NCI-H2107 (cell line): ENCODE measurements at places on chromosomes 6 and 20.
A peak's percentile ranks its signal among the peaks of the same experiment; 100 is the strongest.

- DNase-seq = no peak
These were observed 9.5 kb upstream of the SUPT3H start for GRCh38 chr6:45387236-45387635.

DNA sequence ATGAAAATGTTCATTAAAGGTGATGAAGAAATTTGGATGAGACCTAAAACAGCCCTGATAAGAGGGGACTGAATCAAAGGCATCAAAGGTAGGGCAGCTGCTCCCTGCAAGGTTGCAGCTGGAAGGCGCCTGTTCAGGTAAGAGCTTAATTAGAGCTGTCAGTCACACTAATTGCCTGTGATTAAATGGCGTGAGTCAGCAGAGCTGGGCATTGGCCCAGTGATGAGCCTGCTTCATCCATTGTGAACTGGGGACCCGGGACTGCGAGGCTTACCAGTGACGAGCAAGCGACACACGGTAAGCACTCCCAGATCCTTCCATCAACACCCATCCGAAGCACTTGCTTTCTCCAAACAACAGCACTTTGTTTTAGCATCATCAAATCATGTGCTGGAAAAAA lies 621.5 kb upstream of the CDH4 start:
- DNase-seq = peak; percentile 72

- no peak for DNase-seq
These were observed 61.0 kb upstream of the REV3L start for GRCh38 chr6:111543913-111544435.

DNA sequence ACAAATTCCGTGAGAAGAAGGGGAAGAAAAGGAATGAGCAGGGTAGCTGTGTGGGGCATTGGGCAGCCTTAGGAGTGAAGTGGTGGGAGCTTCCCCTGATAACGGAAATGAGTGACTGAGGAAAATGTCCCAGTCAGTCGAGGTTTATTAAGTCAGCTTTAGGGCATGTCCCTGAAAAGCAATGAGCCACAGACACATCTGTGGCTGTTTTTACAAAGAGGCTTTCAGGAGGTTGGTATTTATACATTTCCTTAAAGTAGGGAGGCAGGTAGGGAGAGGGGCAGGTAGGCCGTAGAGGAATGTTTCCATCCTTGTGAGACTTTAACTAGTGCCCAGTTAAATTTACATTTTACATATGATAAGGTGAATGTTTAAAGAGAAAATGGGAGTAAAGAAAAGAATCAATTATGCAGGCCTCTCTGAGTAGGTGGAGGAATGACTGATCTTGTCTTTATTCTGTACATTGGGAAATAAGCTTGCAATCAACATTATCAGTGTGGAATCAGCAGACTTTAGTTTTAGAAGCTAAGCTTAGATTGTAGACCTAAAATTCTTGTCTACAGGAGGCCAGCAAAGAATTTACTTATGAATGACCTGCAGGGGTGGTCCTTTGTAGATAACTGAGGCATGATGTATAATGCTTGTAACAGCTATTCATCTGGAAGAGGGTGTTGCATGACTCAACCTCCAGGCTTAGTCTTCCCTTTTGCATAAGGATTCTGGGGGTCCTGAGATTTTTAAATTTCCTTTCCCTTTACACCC lies 18.5 kb downstream of the SLC22A2 start:
- DNase-seq = no peak

DNA sequence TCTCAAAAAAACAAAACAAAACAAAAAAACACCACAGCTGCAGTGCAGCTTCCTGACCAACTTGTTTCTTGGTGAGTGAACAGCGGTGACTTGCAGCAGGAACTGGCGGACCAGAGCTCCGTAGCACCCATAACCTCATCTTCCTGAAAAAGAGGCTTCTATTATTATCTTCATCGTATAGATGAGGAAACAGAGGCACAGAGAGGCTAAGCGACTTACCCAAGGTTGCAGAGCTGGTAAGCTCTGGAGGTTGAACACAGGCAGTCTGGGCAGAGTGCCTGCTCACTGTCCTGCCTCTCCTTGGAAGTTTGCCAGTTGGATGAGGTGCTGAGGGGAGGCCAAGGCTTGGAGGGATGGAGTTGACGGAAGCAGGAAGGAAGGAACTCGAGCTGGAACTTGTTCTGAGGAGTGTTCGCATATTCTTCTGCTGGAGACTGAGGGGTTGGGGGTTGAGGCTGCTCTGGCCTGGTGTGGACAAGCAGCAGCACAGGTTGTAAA lies 47.9 kb upstream of the CCDC167 start:
- DNase-seq = no peak

DNA sequence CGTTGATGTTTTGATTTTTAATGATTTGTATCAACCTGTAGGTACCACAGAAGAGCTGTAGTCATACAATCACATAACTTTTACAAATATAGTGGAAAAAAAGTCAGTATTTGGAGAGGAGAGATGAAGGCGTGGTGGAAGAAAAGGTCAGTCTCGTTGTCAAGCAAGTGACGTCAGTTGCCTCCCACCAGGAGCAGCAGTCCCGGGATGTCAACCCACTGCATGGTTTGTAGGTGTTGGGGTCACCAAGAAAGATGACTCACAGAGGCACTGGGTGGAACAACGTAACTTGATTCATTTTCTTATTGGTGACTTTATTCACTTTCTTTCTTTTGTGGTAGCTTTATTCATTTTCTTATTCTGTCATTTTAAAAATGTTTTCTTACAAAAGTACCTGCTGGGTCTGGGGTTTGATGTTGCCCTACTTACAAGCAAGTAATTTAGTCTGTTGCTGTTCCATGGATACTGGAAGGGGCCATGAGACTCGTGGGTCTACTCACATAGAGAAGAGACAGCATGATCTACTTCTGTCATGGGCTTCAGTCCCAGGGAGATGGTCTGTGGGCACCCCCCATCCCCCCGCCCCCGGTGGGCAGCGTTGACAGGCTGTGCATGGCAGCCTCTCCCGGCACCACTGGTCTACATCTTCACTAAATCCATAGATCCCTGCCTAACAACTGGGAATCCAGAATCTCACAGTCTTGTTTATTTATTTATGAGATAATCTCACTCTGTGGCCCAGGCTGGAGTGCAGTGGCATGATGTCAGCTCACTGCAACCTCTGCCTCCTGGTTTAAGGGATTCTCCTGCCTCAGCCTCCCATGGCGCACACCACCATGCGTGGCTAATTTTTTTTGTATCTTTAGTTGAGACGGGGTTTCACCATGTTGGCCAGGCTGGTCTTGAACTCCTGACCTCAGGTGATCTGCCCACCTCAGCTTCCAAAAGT lies 36.4 kb upstream of the SYNJ2 start:
- no peak for DNase-seq

DNA sequence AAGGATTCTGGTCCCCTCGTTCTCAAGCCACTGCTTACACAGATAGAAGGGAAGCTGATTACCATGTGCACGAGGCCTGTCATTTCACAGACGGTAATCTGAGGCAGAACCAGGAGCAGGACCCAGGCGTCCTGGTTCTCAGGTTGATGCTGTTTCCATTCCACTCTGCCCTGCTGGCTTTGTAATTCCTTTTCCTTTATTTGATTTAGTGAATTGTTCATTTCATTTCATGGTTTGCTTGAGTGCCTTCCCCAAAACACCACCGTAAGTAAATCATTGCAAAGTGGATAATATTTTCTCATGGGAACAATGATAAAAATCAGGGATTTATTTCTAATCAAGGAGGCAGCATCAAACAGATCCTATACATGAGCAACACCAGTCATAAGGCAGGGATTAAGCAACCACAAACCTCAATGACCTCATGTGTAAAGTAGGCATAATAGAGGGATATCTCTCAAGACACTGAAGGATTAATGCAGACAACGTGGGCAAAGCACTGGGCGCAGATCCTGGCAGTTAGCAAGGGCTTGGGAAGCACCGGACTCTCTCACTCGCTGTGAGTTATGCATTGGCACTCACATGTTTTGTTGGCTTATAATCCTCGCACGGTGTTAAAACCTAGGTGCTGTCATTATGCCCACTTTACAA lies 229.5 kb upstream of the FOXQ1 start:
- DNase-seq = no peak

- no peak for DNase-seq
These were observed 121.4 kb upstream of the RREB1 start for GRCh38 chr6:6986344-6986743.

DNA sequence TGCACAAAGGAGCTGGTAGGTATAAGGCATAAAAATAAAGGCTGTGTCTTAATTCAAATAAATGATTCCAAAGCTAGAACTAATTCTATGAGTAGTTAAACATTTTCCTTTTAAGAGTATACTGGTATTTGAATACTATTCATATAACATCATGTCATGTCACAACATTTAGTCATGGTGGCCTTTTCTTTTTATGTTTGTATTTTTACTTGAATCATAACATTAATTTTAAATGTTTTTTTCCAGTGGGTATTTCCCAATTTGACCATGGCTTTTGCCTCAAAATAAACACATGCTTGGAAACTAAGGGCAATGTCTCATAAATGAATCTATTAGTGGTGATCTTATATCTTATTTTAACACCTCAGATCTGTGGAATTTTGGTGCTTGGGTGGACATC lies 177.1 kb downstream of the CD109 start:
- DNase-seq = no peak

DNA sequence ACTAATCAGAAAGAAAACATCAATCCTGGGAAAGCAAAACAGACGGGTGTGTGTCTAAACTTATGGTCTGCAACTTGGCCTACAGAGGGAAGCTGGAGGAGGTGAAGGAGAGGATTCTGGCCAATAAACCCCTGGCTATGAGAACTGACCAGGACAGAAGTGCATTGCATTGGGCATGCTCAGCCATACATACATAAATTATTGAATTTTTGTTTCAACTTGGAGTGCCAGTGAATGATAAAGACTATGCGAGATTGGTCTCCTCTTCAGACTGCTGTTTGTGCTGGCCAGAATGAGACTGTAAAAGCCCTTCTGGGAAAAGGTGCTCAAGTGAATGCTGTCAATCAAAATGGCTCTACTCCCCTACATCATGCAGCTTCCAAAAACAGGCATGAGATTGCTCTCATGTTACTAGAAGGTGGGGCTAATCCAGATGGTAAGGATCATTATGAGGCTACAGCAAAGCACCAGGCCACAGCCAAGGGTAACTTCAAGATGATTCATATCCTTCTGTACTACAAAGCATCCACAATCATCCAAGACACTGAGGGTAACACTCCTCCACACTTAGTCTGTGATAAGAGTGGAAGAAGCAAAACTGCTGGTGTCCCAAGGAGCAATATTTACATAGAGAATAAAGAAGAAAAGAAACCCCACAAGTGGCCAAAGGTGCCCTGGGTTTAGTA lies 17.4 kb downstream of the ADNP start:
- DNase-seq = no peak
